Prostate gland (tissue), 2 donors: ENCODE measurements at places on chromosomes 6 and 20. TPM values are rescaled to one million over a fixed set of nuclear protein-coding genes. Genes with fewer than 3 reads are reported as not detected.
A peak's percentile ranks its signal among the peaks of the same experiment; 100 is the strongest.

- H3K4me3 ChIP-seq, result no peak overlapping the region
- H3K27ac ChIP-seq, result no peak overlapping the region
- no peaks in the 10 kb centered on the region for H3K36me3 ChIP-seq
Measured at GRCh38 chr20:8346700-8347270, 214.7 kb downstream of the PLCB1 start.

PREX1 gene
- 7.4 TPM for total RNA-seq

DNA sequence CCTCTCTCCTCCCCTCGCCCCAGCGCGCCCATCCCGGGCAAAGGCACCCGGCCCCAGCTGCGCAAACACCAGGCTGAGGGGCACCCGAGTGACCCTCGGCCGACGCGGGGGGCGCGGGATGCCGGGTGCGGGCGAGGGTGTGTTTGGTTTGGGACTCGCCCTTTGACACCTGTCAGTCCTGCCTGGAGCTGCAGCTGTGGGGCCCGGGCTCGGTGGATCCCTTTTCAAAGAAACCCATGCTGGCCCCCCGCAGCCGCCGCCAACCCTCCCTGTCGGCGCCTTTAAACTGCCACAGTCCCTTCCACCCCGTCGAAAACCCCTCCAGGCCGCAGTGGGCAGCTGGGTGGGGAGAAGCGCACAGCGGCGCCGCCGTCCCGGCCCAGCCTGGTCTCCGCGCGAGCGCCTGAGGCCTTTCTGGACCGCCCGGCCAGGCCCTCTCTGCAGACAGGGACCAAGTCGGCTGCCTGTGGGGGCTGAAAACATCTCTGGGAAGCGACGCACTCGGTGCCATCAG is 5.5 kb downstream of the FOXQ1 start:
- no peaks in the 10 kb centered on the region for H3K4me1 ChIP-seq
- no peaks in the 10 kb centered on the region for H3K36me3 ChIP-seq
- no peak overlapping the region for H3K27ac ChIP-seq
- H3K27me3 ChIP-seq, result no peaks in the 10 kb centered on the region

DNA sequence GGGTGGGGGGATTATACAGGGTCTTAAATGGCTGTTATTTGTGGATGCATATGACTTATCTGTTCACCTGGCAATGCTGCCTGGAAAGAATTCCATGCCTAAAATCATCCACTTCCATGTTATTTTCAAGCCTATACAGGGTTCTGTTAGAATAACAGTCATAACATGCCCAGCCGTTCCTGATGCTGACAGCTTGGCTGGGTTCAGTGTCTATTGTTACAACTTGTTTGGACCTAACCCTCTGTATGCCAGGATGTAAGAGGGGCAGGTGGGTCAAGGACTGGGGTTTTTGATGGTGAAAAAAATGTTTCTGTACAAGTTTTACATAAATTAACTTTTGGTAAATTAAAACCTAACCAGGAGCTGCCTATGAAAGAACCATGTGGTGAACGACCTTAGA is 79.8 kb downstream of the GINS1 start:
- no peaks in the 10 kb centered on the region for H3K4me1 ChIP-seq
- H3K27ac ChIP-seq, result no peak overlapping the region
- no peak for DNase-seq
- H3K27me3 ChIP-seq, result no peaks in the 10 kb centered on the region
- no peak overlapping the region for H3K4me3 ChIP-seq

C6orf163 gene
- 7.4 TPM for total RNA-seq

- peak overlapping the region; percentile 66 for H3K27ac ChIP-seq
- H3K4me3 ChIP-seq, result peak overlapping the region; percentile 42
- no peaks in the 10 kb centered on the region for H3K36me3 ChIP-seq
- H3K27me3 ChIP-seq, result no peaks in the 10 kb centered on the region
- DNase-seq, result no peak
Measured at GRCh38 chr6:150865043-150865405, 478 bp upstream of the MTHFD1L start.

GRCh38 chr6:25930532-25931410 is at the start of gene SLC17A2:
Gene SLC17A2 (minus strand): TSS chr6:25930691. CDS start chr6:25925796, 4,895 bp downstream.
- no peaks in the 10 kb centered on the region for H3K4me1 ChIP-seq
- no peaks in the 10 kb centered on the region for H3K36me3 ChIP-seq
- H3K27me3 ChIP-seq, result no peaks in the 10 kb centered on the region
- no peak within 1 kb of the TSS for H3K27ac ChIP-seq

DNA sequence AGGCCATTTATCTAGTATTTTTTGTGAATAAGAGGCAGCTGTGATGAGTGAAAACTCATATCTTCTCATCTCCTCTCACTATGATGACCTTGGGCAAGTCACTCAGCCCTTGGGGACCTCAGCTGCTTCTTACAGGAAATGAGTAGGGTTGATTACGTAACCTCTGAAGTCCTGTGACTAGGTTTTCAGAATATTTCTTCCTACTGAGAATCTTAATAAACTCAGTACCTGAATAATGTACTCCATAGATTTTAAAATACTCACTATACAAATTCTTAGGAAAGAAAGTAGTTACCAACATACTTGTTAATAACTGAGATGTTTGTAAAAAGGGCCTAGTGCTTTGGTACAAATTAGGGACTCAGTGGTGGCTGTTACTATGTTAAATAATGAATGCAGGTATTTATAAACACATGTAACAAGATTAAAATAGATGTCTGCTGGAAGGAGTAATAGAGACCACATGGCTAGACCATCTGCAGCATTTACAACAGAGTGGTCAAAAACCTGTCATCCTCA is 60.9 kb downstream of the RPRD1B start:
- no peak overlapping the region for H3K27ac ChIP-seq
- H3K36me3 ChIP-seq, result no peaks in the 10 kb centered on the region

HDGFL1 gene
- total RNA-seq, result not detected

- no peak overlapping the region for H3K27ac ChIP-seq
- no peak overlapping the region for H3K4me3 ChIP-seq
- no peaks in the 10 kb centered on the region for H3K27me3 ChIP-seq
Measured at GRCh38 chr6:44635486-44635885, 248.0 kb downstream of the CDC5L start.

DNA sequence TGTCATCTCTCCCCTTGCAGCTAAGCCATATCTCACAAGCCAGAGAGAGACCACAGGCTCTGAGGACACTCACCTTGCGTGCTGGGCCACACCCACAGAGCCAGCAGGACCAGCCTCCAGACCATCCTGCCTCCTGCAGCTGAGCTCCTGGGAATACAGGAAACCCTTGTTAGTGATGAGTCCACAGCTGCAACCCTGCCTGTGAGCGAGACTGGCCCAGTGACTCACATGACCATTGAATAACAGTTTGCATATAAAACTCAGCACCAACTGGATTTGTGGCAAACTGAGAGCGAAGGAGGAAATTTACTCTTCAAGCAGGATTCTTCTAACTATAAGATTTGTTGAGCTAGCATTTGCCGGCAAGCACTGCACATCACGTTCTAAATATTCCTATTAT is 3.0 kb downstream of the THBS2 start:
- no peak overlapping the region for H3K4me3 ChIP-seq
- H3K4me1 ChIP-seq, result no peaks in the 10 kb centered on the region
- H3K27me3 ChIP-seq, result no peaks in the 10 kb centered on the region
- DNase-seq, result no peak

DNA sequence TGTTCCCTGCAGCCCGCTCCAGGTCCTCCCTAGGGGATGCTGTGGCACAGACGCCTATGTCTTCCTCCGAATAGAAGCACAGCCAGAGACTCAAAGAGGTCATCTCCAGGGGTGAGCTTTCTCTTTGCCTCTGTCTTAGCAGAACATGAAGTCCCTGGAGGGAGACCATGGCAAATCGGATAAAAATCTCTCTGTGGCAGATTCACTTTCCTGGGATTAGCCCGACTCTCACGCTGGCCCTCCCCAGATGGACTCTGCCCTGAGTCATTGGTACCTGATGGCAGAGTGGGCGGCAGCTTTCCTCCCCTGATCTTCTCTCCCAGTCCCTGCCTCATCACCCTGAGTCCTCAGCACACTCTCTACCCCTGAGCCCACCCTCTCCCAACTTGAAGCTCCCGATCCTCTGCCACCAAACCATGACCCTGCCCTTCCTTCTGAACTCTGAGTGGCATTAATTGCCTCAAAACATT is 58.0 kb upstream of the CCDC167 start:
- H3K27me3 ChIP-seq, result no peaks in the 10 kb centered on the region
- H3K36me3 ChIP-seq, result no peaks in the 10 kb centered on the region
- DNase-seq, result no peak
- H3K4me1 ChIP-seq, result no peaks in the 10 kb centered on the region
- no peak overlapping the region for H3K4me3 ChIP-seq

CTAGE9 gene
- total RNA-seq, result not detected

DNA sequence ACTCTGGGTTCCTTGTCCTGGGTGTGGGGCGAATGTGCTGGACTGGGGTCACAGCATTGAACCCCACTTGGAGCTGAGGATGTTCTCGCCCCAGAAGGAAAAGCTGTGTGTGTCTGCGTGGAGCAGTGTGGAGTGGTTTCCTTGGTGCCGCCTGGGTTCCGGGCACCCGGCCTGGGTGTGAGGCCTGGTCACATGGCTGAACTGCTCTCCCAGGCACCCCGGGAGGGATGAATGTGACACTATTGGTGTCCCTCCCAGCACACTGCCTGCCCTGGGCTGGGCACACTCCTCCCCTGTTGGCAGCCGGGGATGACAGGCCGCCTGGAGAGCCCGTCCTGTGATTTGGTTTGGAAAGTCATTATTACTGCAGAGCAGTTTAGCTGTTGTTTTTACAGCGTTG is 12.3 kb downstream of the MYT1 start:
- no peaks in the 10 kb centered on the region for H3K4me1 ChIP-seq
- H3K27me3 ChIP-seq, result no peaks in the 10 kb centered on the region
- no peak overlapping the region for H3K4me3 ChIP-seq
- DNase-seq, result no peak
- no peaks in the 10 kb centered on the region for H3K36me3 ChIP-seq
- H3K27ac ChIP-seq, result no peak overlapping the region

DNA sequence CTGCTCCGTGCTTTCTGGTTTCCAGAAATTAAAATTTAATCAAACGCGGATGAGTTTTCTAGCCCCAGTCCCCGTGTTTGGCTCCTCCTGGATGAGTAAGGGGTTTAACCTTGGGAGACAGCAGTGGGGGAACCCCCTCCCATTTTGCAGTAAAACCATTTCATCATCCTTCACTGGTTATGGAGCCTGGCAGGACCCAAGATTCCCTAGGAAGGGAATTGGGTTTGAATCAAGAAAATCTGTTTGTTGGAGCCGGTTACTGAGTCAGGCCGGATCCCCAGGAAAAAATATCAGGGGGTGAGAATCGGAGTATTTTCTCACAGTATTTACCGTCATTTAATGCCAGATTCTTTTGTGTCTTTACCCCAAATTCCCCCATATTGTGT is 754 bp downstream of the YWHAB start:
- peaks cover 16% of the 10 kb centered on the region for H3K4me1 ChIP-seq
- H3K27me3 ChIP-seq, result no peaks in the 10 kb centered on the region
- H3K36me3 ChIP-seq, result no peaks in the 10 kb centered on the region
- no peak for DNase-seq

PTGIS gene
- 12.9 TPM for total RNA-seq

MAP7 gene
- total RNA-seq, result 35.1 TPM
